ENCODE measurements at places on chromosomes 12 and 14.

- no peak for DNase-seq
These were observed 33.3 kb downstream of the RAD52 start for GRCh38 chr12:916240-916639.

DNA sequence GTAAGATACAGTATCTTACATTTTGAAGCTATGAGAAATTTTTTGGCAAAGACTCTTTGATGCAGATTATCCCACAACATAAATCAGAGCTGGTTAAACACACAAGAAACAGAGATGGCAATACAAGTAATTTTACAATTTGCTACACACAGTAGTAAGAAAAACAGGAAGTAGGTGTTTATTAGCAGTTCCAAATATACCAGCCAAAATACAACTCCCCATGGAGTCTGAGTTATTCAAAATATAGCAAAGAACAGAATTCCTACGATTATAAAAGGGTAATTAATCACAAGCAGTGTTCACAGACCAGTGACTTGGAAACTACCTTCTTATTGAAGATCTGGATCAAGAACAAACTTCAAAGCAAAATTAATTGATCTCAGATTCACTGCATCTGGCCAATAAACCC lies 83.9 kb downstream of the BMP4 start:
- no peak for DNase-seq

GRCh38 chr14:85016496-85016895 lies 513.4 kb upstream of the FLRT2 start:
- no peak for DNase-seq

DNA sequence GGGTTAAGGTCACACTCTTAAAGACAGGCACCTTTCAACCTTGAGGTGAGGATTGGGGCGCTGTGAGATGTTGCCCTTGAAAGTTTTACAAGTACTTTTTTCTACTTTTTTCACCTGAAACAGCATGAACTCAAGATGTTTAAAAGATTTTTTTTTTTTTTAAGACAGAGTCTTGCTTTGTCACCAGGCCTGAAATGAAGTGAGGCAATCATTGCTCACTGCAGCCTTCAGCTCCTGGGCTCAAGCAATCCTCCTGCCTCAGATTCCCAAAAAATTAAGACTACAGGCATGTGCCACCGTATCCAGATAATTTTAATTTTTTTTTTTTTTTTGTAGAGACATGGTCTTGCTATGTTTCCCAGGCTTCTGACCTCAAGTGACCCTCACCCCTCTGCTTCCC lies 243.9 kb downstream of the DIO2 start:
- no peak for DNase-seq

GRCh38 chr14:76829013-76829365 lies 2.8 kb downstream of the LRRC74A start:
- no peak for DNase-seq

DNA sequence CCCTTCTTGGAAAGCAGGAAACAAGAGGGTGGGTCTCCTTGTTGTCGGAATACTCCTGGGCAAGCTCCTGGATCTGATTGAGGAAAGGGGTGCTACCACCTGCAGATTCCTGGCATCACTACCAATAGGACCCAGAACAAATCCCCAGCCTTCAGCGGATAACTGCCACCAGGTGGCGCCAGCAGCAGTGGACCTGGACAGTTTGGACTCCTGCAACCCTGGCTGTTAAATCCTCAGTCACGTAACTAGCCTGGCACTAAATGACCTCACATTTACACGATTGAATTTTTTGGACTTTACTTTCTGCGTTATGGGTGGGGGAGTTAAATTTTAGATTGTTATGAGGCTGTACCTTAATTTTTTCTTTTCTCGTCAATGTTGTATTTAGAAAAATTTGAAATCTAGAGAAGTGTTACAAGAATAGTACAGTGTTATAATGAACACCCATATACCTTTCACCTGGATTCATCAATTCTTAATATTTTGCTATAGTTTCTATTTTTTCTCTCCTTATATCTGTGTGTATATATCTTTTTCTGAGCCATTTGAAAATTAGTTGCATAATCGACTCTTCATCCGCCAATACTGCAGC lies 95.6 kb downstream of the GAS2L3 start:
- DNase-seq: peak; percentile 83

DNA sequence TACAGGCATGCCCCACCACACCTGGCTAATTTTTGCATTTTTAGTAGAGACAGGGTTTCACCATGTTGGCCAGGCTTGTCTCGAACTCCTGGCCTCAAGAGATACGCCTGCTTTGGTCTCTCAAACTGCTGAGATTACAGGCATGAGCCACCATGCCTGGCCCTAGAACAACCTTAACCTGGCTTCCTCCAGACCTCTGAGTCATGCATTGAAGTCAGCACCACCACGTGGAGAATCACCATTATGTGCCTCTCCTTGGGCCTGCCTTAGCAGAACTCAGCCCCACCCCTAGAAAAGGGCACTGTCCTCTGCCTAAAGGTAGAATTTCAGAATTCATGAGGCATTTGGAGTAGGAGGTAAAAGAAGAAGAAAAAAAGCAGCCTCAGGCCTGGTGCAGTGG lies 49.0 kb downstream of the LIMA1 start:
- no peak for DNase-seq

DNA sequence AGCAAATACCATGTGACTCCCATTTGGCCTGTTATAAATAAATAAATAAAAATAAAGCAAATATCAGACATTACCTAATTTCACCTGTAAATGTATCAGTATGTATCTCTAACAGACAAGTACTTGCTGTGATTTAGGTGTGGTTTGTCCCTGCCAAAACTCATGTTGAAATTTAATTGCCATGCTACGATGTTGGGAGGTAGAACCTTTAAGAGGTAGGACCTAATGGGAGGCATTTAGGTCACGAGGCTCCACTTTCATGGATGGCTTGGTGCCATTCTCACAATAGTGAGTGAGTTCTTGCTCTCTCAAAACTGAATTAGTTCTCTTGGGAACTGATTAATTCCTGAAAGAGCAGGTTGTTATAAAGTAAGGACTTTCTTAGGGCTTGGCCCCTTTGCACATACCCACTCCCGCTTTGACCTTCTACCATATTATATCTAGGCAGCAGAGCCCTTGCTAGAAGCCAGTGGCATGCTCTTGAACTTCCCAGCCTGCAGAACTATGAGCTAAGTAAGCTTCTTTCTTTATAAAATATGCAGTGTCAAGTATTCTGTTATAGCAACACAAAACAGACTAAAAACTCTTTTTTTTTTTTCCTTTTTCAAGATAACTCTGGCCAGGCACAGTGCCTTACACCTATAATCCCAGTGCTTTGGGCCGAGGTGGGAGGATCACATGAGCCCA lies 26.0 kb downstream of the VEZT start:
- DNase-seq: no peak

DNA sequence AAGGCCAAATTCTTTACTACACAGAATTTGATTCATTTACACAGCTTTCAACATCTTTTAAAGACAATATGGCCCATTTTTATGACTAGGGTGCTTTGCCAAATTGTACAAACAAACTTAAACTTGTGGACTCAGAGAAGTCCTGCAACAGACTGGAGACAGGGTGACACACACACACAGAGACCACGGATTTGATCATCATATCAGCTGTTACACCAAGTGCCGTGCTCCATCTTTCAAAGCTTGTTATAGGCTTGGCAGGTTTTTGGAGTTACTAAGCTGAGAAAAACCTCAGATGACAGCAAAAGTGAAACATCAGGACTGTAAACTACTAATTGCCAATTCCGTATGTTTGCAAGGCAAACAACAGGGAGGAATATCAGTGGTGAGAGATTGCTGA lies 811.7 kb downstream of the GALC start:
- no peak for DNase-seq

DNA sequence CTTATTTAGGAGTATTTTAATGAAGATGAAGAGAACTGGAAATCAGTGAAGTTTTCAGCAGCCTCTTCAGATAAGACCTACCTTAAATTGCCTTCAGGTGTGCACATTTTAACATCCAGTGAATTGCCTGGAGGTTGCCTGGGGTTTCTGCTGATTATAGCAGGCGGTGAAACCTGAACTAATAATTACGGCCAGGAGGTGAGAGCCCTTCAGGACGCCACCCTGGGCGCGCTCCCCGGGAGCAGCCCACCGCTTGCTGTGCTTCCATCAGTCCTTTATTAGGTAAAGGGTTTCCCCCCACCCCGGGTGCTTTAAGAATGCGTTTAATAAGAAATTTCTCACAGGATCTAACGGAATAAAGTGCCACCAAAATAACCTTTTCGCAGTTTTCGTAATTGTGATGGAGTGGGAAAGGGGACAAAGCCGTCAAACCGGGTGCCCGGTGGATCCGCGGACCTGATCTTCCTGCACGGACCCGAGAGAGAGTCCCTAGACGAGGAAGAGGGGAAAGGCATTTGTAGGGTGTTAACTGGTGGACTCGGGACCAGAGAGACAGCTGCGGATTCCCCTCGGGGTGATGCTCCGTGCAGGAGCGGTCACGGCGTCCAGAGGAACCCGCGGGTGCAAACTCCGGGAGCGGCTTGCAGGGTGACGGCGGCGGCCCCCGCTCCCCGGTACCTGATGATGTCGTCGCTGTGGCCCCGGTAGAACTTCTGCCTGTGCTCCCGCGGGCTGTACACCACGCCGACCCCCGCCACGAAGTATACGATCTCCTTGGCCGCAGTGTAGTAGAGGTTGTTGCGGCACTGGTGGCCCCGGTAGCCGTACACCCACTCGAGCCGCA lies 902 bp downstream of the EML5 start:
- DNase-seq: peak; percentile 9

DNA sequence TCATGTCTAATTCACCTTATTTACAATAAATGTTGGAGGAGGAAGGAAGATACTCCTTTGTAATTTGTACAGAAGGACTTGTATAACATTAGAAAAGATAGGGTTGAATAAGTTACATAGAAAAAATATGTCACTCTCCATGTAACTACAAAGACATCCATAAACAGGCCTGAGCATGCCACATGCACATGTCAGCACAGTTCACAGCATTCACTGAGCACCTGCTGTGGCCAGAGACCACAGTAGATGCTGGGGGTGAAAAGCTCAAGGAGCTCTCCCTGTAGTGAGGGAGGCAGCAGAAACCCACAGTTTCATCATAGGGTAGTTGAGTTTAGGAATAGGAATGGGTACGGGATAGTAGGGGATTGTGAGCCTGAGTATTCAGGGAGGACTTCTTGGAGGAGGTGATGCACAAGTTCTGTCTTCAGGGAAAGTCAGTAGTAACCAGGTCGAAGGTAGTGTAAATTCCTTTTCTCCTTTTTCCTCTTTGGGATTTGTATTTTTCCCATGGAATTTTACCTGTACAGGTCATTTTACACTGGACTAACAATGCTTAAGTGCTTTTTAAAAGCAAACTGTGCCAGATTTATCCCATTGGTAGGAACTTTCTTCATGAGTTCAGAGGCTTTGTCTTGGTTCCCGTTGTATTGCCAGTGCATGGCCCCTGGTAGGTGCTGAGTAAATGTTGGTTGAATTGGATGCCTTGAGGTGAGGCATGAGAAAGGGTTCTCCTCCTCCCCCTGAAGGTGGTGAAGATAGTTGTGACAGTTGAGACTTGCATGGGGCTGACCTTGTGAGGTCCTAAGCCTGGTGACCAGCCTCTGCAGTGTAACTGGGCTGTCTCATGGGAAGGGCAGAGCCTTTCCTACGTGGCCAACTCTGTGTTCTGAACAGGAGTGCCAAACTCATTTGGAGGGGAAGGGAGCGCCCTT lies 20.2 kb downstream of the PRKCH start:
- DNase-seq: no peak

- no peak for DNase-seq
These were observed 244.9 kb downstream of the ADAMTS20 start for GRCh38 chr12:43307126-43307525.

GRCh38 chr14:104263675-104264358 lies 125.4 kb downstream of the KIF26A start:
- no peak for DNase-seq

DNA sequence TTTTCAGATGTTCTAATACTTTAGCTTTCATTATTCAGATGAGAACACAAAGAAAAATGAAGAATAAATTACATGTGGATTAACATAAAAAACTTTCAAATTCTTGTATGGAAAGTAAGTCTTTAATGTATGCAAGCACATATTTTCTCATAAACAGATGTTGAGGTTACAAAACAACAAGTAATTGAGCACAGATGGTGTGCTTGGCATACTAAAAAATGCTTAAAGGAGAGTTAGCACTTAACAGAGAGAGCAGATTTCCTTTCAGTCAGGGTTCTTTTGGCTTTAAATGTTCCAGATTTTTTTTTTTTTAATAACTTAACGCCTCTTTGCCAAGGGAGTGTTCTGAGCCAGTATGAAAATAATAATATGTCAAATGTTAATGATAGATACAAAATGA lies 96.0 kb downstream of the RASSF9 start:
- DNase-seq: no peak

GRCh38 chr12:40263616-40264409 lies 39.0 kb downstream of the LRRK2 start:
- no peak for DNase-seq

DNA sequence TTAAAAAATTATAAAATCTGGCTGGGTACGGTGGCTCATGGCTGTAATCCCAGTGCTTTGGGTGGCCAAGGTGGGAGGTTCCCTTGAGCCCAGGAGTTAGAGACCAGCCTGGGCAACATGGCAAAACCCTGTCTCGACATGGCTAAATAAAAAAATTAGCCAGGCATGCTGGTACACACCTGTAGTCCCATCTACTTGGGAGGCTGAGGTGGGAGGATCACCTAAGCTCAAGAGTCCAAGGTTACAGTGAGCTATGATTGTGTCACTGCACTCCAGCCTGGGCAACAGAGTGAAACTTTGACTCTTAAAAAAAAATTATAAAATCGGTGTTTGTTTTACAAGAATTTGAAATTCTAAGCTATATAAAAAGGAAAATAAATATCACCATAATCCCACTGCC lies 141.8 kb downstream of the SLC38A6 start:
- DNase-seq: no peak

DNA sequence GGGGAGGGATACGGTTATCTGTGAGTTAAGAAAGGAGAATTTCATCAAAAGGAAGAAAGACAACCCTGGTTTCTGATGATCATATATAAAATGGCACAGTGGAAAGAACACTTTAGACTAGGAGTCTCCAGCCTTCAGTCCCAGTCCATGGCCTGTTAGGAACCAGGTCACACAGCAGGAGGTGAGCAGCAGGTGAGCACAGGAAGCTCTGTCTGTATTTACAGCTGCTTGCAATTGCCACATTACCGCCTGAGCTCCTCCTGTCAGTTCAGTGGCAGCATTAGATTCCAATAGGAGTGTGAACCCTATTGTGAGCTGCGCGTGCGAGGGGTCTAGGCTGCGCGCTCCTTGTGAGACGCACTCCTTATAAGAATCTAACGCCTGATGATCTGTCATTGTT lies 137.9 kb downstream of the BTG1 start:
- DNase-seq: no peak

GRCh38 chr14:102035914-102036313 lies 50.9 kb downstream of the HSP90AA1 start:
- DNase-seq: no peak

DNA sequence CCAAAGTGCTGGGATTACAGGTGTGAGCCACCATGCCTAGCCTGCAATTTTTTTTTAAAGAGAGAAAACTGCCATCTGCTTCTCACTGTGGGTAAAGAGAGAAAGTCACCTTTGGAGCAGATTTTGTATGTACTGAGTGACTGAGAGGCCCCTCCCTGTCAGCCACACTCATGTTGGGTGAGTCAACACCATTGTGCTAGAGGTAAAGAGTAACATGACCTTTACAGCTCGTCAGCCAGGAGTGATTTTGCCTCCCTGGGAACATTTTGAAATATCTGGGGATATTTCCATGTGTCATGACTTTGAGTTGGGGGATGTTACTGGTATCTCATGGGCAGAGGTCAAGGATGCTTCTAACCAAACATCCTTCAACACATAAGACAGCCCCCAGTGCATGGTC lies 115.2 kb downstream of the KSR2 start:
- no peak for DNase-seq
